GF-D8 (cell line): ENCODE measurements at places on chromosomes 1 and 21.
A peak's percentile ranks its signal among the peaks of the same experiment; 100 is the strongest.

DNA sequence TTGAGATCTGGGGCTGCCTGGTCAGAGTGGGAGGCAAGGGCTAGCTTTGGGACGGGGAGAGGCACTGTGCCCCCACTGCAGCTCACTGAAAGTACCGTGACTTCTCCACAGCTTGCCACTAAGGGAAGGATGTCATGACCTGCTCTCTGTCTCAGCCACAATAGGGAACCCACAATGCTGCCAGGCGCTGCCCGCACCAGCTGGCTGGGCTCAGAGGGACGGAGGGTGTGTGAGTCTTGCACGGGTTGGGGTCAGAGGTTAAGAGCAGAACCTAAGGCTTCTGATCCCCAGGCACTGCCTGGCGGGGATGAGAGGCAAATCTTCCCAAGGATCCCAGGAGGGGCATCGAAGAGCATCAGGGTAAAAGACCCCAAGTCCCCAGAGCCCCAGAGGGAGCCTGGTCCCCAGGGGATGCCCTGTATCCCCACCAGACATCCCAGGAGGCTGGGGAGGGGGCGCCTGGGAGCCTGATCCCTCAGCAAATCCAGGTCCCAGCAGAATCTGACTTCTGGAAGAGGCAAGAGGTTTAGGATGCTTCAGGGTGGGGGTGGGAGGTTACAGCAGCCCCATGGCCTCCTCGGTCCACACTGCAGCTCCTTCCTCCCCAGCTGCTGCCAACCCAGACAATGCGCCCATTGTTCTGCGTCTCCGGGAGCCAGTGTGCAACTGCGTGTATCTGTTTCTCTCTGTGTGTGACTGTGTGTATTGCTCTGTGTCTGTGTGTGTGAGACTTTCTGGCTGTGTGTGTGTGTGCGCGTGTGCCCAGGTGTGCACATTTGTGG lies 2.0 kb upstream of the MARCKSL1 start:
- peak; percentile 43 for DNase-seq

GRCh38 chr1:215717677-215718426 lies 150.7 kb downstream of the KCTD3 start:
- no peak for DNase-seq

- no peak for DNase-seq
Observed at GRCh38 chr1:247295746-247296145, 35.9 kb downstream of the ZNF496 start.

DNA sequence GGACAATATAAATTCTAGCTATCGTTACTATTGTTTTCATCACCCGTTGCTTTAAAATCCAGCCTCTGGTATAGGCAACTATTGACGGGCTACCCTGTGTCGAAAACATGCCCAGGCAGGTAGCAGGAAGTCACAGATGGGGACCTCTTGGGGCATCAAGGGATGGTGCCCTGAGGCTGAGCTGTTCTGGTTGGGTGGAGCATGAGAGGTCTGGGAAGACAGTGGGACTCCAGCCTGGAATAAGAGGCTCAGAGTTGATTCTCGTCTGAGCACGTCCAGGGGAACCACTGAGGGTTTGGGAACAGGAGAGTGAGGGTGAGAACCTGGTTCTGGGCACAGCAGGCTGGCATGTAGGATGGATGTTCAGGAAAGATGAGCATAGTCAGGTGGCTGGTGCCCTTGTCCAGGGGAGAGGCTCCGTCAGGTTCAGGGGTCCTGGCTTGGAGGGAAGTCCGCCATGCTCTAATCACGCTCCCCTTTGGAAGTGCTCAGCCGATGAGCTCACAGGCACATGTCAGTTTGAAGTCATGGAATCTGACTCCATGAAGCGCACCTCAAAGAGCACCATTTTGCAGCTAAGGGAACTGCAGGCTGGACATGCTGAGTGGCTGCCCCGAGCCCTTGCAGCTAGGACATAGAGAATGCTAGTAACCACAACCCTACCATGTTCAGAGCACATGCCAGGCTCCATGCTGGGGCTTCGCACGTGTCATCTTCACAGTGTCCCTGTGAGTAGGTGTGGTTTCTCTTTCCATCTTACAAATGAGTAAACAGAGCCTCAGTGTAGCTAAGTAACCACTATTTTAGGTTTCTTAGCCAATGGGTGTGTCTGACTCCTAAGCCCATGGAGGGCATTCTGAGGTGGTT lies 21.0 kb downstream of the PCSK9 start:
- no peak for DNase-seq

DNA sequence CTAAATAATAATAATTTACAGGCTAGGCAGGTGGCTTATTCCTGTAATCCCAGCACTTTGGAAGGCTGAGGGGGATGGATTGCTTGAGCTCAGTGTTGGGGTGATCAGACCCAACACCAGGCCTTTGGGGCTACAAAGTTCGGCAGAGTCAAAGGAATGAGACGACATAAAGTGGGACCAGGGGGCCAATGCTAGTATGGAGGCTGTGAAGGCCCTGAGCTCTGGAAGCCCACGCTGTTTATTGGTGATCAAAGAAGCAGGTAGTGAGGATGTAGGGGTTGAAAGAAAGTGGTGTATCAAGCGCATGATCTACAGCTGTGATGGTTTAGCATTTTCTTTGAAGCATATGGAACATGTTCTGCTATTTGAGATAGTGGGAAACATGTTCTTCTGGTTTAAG lies 5.6 kb downstream of the BTBD8 start:
- no peak for DNase-seq

GRCh38 chr1:18112611-18113010 lies 5.0 kb downstream of the IGSF21 start:
- no peak for DNase-seq

DNA sequence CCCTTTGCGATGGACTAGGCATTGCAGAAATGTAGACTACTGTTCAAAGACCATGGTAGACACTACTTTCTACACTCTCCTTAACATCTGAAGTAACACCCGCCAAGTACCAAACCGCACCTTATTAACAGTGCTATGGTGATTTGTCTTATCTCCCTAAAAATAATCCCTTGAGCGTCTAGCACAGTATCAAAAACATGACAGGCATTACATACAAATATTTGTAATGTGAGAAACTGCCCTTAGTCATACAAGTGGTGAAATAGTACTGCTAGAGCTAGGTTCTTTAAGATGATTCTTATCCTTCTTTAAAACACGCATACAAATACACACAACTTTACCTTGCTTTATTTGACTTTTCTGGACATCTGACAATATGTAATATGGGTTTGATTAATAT lies 27.2 kb downstream of the PUM1 start:
- DNase-seq, result no peak

DNA sequence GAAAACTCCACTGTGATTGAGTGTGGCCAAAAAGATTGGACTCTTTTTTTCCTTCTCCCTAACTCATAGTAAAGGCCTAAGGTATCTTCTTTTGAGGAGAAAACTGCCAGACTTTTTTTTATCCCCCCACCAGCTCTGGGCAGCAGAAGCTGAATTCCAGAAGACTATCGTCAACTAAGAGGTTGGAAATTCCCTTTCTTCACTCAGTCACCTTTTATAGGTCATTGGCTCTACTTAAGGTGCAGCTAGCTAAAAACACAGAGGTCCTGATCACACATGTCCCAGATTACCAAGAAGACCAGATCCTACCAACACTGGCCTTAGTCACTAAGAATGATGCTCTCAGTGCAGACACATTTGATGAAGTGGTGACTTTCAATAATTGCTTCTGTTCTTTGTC lies 1441.2 kb downstream of the PLA2G4A start:
- no peak for DNase-seq

DNA sequence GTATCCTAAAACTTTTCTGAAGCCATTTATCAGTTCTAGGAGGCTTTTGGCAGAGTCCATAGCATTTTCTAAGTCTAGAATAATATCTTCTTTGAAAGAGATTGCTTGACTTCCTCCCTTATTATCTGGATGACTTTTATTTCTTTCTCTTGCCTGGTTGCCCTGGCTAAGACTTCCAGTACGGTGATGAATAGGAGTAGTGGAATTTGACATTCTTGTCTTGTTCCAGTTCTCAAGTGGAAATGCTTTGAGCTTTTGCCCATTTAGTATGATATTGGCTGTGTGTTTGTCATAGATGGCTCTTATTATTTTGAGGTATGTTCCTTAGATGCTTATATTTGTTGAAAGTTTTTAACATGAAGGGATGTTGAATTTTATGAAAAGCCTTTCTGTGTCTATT lies 1647.9 kb downstream of the PLA2G4A start:
- DNase-seq, result no peak

GRCh38 chr1:77473690-77474089 lies 191.9 kb downstream of the AK5 start:
- no peak for DNase-seq

DNA sequence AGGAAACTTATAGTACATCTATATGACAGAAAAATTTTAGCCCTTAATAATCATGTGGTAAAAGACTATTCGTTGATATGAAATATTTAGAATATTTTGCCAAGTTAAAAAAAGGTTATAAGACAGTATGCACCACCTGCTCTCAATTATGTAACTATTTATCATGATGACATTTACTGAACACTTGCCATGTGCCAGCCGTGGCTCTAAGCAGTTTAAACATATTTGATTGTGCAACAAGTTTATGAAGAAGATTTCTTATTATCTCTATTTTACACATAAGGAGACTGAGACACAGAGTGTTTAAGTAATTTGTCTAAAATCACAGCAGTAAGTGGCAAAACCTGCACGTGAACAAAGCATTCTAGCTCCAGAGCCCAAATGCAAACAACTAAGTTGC lies 199.3 kb upstream of the JUN start:
- no peak for DNase-seq

GRCh38 chr1:42961312-42962091 lies 2.8 kb upstream of the SLC2A1 start:
- DNase-seq, result no peak

DNA sequence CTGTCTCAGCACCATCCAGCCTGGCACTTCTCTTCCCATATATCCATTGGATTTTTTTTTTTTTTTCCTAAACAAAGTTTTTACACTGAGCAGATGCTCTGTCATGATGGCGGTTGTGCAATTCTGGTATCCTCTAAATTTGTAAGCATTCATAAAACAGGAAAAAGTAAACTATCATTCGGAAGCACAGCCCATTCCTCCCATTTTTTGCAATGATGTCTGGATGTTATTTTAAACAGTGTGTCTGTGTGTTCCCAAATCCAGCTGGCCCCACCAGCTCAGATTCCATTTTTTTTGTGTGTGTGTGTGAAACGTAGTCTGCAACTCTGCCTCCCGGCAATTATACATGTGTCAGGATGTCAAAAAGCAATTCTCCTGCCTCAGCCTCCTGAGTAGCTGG lies 33.5 kb downstream of the PDPN start:
- no peak for DNase-seq

- peak; percentile 5 for DNase-seq
Observed at GRCh38 chr1:119870917-119871596, 25.3 kb downstream of the ADAM30 start.

DNA sequence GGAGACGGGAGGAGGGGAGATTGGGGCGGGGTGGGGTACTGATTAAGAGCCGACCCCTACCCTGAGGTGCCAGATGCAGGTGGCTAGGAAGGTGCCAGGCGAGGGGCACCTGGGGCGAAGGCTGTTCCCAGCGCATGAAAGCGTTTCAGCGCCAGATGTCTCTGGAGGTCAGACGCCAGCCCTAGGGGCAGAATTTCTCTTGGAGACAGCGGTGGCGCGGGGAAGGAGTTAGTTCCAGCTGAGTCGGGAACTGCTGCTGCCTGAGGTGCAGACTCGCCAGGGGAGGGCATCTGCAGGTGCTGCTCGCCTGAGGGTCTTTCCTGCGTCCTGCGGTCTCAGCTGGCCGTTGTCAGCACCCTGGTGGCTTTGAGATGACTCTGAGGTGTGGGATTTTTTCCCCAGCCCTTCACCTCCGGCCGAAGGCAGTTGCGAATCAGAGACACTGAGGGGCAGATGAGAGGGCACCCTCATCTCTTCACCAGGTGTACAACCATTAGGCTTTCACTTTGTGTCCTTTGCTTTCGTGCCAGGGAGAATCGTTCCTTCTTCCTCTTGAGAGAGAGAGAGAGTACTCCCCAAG lies 539 bp downstream of the CGN start:
- DNase-seq, result no peak

- DNase-seq, result no peak
Observed at GRCh38 chr1:75841421-75841820, 44.7 kb downstream of the MSH4 start.

- DNase-seq, result no peak
Observed at GRCh38 chr1:209996348-209996747, 58.3 kb downstream of the SYT14 start.

- DNase-seq, result no peak
Observed at GRCh38 chr1:244917073-244917670, 52.8 kb upstream of the HNRNPU start.

GRCh38 chr1:211613108-211613947 lies 34.4 kb upstream of the SLC30A1 start:
- DNase-seq, result peak; percentile 76

DNA sequence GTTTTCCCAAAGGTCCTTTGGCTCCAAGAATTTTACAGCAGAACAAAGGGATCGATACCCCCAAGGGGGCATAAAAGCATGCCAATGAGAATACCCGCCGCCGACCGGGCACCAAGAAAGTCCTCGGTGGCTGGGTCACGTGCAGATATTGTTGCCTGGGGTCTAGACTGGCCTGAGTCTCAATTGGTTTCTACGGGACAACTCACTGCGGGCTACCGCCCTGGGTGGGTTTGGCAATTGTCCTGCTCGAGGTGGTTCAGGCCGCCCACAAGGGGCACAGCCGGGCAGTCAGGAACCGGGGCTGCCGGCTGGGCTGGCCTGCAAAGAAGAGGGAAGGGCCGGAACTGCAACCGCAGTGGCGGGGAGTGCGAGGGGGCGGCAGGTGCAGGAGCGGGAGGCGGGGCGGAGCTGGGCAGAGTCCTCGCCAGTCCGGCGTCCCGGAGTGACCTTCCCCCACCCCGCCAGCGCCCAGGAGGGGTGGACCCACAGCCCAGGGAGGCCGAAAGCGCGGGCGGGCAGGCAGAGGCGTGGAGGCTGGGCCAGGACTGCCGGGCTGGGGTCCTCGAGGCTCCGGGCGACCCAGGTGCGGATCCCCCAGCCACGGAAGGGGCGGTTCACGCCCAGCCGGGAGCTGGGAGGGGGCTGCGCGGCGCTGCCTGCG lies 926 bp upstream of the ATP1B1 start:
- DNase-seq, result peak; percentile 38

DNA sequence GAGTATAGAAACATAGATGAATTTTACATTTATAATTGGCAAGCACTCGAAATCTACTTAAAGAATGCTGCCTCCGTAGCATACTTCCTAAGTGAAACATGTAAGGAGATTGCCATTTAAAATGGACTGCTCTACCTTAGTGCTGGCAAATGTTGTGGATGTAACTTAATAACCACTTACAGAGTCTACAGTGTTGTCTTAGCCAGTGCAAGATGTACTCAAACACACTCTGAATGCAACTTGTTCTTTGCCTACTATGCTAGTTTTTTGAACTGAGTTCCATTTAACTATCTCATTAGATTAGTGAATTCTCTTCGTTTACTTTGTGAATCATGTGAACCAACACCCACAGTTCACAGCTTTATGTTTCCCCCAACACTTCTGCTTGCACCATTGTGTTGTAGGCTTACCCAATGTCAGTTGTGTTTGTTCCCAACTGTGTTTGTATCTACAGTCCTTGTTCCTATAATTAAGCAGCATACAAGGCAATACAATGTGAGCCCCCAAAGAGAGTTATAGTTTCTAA lies 345.5 kb upstream of the LYPLAL1 start:
- DNase-seq, result no peak

DNA sequence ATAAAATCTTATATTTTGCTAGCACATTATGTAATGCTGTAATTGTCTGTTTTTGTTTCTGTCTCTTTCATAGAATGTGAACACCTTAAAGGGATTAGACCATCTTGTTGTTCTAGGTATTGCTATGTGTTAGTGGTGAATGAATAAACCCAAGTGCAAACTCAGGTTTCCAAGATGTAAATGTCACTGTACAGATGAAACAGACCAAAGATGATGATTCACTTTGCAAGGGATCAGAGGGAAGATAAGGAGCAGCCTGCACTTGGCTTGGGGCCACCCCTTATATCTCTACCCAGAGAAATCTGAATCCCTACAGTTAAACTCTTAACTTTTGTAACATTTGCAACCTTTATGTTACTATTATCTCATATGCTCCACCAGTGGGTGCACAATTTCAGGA lies 25.4 kb downstream of the UROD start:
- DNase-seq, result no peak
